ENCODE measurements at places on chromosomes 7 and 10. TPM values are rescaled to one million over a fixed set of nuclear protein-coding genes. Genes with fewer than 3 reads are reported as not detected.
A peak's percentile ranks its signal among the peaks of the same experiment; 100 is the strongest.

DNA sequence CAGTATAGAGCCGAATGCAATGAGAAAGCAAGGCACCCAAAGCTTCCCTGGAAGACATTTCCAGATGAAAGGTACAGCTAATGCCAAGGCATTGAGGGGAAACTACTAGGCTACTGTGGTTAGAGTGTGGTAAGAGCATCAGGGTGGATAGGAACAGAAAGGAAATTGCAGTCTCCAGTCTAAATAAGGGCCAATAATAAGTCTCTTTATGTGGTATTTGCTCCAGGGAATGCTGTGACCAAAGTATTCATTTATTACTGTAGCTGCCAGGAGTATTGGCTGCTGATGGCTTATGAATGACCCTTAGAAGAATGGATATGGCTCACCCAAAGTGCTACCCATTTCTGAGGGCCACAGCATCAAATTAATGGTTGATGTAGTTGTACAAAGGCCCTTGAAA is 30.1 kb upstream of the POT1 start:
- DNase-seq = no peak

The IQCE gene
- total RNA-seq = 4.2 TPM

The LBX1 gene
- total RNA-seq = not detected

DNA sequence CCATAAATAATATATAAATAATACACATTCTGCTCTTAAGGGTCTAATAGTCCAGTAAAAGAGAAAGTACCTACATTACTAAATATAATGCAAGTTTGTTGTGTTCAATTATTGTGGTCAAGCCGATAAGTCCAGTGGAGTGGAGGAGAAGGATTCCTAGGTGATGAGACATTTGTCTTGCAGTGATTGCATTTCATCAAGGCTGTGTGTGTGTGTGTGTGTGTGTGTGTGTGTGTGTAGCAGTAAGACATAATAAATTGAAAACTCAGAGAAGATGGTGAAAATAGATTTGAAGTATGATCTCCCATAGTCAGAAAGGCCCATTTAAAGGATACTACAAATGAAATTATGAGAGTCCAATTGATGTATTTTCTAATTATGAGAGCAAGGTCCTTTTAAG is 192.5 kb upstream of the SEMA3C start:
- DNase-seq = no peak

DNA sequence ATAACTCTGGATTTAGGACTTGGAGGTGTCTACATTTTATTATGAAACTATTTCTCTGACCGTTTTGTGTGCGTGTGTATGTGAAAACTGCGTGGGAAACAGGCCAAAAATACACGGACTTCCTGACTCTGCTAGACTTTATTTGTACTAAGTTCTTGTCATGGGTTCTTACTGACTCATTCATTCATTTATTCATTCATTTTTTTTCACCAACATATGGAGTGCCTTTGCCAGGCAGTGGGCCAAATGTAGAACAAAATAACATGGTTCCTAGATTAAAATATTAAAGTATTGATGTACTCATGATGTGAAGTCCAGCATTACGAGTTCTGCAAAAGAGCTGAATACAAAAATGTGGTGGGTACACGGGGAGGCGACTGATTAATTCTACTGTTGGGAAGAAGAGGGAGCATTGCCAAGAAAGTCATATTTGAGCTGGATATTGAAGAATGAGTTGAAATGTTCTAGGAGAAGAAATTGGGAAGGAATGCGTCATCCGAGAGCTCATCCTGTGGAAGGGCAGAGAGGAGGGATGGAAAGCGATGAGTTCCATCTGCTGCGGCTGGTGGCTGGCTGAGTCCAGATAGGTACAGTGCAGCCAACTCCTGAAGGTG is 24.6 kb downstream of the CACNB2 start:
- DNase-seq = no peak

The AFAP1L2 gene
- total RNA-seq = 15.8 TPM

GRCh38 chr7:108010377-108010776 is 7.4 kb upstream of the LAMB1 start:
- DNase-seq = no peak

The LRIT1 gene
- total RNA-seq = not detected

The IL6 gene
- 0.24 TPM for total RNA-seq

DNA sequence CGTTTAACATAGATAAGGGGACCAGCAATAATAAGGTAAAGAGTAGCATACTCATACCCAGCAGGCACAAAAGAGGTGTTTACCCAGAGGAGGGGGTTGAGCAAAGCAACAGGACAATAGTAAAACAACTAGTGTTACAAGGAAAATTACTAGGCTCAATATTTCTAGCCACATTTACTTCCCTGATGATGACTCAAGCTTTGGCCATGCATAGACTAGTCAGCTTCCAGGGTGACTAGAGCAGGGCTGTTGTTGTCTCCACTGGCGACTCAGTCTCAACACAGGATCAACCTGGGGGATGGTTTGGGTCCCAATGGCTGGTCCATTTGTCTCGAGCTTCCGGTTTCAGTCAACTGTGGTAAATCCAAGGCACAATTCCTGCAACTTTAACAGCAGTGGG is 217.7 kb upstream of the KCND2 start:
- DNase-seq = no peak

DNA sequence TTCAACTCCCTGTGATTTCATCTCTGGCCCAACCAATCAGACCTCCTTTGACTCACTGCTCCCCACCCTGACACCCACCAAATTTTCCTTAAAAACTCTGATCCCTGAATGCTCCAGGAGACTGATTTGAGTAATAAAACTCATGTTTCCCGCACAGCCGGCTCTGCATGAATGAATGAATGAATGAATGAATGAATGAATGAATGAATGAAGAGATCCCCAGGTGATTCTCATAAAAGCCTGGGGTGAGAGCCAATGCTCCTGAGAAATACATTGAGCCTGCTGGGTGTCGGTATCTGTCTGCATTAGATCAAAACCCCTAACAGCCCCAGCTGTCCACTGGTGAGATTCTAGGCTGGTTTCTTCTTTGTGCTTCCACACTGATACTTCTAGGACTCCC is 58.7 kb downstream of the HTR7 start:
- no peak for DNase-seq

- peak; percentile 51 for DNase-seq
These were observed 327.6 kb downstream of the TNS3 start for GRCh38 chr7:47254081-47254977.

DNA sequence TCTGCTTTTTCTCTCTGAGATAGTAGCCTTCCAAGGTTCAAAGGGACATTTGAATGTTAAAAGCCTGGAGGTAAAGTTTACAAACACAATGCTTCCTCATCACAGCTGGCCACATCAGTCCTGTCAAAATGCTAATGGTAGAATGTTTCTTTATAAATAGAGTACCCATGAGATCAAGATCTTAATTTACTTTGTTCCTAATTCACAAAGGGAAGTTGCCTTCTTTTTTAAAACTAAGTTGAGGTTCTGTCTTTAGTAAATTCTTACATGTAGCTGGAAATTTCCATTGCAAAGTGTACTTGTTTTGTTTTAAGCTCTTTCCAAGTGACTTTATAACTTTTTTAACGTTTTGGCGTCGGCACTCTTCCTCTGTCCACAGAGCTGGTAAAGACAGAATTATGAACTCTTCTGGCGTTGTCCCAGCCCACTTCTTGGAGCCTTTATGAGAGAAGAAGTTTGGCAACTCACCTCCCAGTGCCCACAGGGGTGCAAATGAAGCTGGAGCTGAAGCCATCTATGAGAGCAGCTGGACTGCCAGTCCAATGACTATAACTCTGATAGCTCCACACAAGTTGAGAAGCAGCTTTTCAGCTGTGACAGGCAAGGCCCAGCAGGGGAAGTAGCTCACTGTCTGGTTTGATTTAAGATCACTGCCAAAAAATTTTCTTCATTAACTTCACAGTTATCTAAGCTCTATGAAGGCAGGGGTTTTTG is 23.3 kb downstream of the FZD1 start:
- DNase-seq = no peak

DNA sequence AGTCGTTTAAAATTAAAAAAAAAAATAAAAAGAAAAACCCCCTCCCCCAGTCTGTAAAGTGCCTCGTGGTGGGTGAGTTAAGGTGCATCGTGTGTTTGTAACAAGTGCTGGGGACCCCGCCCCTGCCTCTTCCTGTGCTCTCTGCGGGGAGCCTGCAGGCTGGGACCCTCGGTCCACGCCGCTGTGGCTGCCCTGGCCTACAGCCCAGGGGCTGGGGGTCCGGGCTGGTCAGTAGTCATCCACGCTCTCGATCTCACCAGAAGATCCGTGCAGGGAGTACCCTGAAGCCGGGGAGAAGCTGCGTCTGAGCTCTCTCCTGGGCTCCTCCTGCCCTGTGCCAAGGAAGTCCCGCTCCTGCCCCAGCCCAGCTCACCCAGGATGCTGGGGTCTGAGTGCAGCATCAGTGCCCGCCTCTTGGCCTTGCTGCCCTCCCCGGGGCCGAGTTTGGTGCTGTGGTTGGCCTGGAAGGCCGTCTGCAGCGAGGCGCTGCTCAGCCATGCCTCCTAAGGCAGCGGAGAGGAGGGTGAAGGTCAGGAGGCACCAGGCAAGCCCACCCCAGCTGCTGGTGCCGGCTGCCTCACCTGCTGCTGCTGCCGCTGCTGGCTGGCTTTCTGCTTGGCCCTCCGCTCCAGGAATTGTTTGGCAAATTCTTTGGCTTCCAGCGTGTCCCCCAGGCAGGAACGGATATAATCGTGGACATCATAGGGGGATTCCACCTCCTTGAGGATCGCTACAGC is 8.1 kb downstream of the GNB2 start:
- no peak for DNase-seq

The CYP3A7 gene
- total RNA-seq = 0.99 TPM

GRCh38 chr10:123119081-123119480 is 16.7 kb upstream of the HMX3 start:
- no peak for DNase-seq

The ALOX5 gene
- 6.7 TPM for total RNA-seq

GRCh38 chr10:100683545-100684300 is 61.7 kb upstream of the PAX2 start:
- no peak for DNase-seq

DNA sequence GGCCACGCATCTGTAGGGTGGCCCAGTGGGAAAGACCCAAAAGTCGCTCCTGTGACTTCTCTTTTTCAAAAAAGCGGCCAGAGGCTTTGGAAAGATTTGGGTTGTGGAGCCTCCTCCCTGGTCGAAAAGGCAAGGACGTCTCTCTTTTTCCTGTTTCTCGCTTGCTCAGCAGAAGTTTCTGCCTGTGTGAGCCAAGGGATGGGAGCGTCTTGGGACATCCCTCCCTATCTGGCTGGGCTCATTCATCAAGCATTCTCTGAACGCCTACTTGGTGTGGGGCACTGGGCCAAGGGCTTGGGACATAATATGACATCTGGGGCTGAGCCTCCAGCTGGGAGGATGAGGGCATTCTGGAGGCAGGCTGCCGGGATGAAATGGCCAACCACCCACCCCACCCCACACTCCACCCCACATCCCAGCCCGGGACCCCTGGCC is 120.9 kb downstream of the C10orf105 start:
- no peak for DNase-seq

The ADCY1 gene
- 0.38 TPM for total RNA-seq
